ENCODE measurements at places on chromosomes 11 and 22.

DNA sequence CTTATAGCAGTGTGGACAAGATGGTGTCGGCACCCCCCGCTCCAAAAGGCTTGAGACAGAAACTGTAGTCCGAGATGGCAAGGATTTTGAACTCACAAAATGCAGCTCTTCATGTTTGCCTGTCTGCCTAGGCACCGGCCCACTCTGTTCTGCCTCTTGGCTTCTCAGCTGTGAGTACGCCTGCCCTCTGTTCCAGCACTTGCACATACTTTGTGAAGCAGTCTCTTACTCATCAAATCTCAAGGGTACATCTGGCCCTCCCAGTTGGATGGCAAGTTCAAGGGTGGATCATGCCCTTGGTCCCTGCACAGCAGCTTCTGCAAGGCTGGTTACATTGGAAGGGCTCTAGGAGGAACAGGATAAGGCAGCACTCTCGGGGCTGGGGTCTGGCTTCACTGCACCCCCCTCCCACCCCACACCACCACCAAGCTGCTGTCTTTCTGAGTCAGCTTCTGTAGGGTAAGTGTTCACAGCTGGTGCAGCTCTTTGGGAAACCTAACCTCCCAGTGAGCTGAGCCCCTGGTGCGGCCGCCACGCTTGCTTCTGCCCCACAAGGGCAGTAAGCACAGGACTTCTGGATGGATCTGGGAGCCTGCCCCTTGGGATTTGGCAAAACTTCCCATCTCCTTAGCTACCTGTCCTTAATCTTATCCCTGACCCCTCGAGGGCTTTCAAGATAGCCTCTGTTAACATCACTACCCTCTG, 37.2 kb downstream of the FAM83F start:
- DNase-seq: no peak

GRCh38 chr11:1873048-1873812, 18.5 kb downstream of the PRR33 start:
- DNase-seq: no peak

GRCh38 chr11:79007771-79008402, 432.9 kb downstream of the TENM4 start:
- no peak for DNase-seq

DNA sequence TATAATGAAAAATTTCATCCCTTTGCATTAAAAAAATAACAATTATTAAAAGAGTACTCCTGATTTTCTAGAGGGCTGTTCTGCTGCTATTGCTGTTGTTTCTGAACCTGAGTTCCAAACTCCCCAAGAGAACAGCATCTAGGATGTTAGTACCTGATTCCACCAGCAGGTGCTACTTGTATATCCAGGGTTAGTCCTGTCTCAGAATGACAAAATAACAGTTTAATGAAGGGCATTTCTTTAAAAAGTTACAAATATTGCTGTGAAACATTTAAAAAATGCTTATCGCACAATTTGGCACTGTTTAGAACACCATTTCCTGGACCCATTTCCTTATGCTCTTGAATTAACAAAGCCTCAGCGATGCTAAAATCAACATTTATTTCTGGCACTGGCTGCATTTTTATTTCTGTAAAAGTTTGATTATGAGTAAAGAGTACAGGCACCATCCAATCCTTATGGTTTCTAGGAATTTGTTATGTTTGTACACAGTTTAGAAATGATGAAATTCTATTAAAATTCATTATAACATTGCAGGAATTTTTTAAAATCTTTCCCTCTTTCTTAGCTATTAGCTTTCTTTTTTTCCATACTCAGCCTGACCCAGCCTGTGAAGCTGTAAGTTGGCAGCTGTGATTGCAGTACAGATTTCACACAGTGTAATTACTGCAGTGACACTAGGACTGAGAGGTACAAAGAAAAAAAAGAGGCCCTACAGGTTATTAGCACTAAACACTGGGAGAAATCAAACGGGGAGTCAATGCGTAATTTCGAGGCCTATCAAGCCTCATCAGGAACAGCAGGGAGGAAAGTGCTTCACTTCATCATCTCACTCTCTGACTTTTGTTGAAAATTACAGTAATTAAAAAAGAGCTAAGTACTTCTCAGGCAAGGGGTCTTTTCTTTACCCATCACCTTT, 208.8 kb downstream of the DCDC1 start:
- no peak for DNase-seq

DNA sequence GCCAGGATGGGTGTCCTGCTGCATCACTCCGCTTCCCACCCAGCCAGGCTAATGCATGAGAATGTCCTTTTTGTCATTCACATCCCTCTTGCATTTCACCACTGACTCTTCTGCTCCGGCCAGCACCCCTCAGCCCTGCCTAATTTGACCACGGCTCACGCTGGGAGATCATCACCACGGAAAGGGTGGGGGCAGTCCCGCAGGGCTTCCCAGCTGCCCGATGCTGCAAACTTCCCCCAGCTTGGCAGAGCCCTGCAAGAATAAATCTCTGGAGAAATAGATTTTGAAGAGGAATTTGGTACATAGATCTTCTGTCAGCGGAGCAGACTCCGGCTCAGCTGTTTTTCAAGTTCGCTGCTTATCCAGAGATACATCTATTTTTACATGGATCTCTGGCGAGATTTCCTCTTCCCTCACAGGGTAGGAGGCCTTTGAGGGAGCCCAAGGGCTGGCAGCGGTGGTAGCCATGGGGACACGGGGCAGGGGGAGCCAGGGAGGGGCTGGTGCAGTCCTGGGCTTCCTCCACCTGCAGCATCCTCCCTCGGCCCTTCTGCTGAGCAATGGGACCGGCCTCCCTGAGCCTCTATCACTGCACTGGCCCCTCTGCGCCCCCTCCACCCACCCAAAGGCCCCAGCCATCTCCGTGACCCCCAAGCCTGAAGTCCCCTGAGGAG, 62.6 kb downstream of the BUD13 start:
- no peak for DNase-seq

DNA sequence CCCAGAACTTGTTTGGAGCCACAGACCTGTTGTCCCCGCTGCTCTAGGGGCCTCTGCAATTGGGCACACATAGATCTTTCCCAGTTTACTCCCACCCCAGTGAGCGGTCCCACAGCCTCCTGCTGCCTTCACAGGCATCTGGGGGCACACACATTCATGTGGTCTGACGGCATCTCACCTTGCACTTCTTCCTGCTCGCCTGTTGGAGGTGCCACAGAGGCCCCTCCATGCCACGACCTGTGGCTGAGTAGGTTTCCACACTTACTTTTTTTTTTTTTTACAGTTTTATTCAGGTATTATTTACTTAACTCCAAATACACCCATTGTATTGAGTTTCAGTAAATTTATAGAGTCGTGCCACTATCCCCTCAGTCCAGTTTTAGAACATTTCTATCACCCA, 68.9 kb upstream of the SEPTIN5 start:
- DNase-seq: no peak

DNA sequence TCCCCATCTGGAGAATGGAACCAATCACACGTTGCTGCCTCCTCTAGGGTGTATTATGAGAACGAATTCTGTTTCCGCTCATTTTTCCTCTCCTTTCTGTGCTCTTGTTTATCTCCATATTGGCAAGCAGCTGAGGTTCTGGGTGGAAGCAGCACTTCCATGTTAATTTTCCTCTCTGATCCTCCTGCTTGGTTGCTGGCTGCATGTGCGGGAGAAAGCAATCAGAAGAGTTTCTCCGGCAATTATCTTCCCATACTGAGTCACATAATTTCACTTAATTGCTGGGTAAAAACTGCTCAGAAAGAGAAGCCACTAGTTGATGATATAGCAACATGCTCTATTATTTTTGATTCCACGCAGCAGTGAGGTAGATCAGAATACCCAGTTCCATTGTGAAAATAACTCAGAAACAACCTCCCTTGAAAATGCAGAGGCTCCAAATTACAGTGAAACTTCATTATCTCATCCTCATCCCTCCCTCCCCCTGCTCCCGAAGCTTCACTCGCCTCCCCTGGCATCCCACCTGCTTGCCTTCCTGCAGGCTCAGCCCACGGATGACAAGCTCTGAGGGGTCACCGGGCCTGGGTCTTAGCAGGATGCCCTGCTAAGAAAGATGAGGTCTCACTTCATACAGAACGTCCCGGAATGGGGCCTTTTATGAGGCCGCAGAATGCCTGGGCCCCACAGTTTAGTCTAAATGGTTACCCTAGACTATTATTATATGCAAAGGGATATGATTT, 20.4 kb downstream of the FXYD6 start:
- DNase-seq: no peak

- no peak for DNase-seq
Observed at GRCh38 chr22:31583861-31584485, 78.0 kb downstream of the PISD start.

GRCh38 chr11:85170184-85170583, 457.0 kb downstream of the DLG2 start:
- no peak for DNase-seq
